ENCODE measurements at places on chromosomes 1 and 21. TPM values are rescaled to one million over a fixed set of nuclear protein-coding genes. Genes with fewer than 3 reads are reported as not detected.

DNA sequence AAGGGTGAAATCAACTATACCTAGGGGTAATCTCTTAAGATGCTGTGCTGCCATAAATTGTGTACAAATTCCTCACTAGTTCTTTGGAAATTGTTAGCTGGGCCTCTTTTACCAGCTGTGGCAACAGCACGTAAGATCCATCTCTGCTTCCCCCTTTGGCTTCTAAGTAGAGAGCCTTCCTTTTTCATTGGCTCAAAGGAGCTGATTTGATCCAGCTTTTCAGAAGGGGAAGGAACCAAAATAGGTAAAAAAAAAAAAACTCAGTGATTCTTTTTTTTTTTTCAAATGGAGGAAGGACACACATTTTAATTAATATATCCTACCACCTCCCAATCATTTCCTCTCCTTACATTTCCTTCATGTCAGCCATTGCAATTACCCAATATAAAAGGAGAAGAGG lies 4.0 kb upstream of the RCAN1 start:
- no peak for DNase-seq
- H3K4me3 ChIP-seq: no peak overlapping the region
- H3K27ac ChIP-seq: no peak overlapping the region
- no peaks in the 10 kb centered on the region for H3K36me3 ChIP-seq
- no peaks in the 10 kb centered on the region for H3K4me1 ChIP-seq

Gene CFH
- total RNA-seq: 31.5 TPM

- H3K36me3 ChIP-seq: no peaks in the 10 kb centered on the region
- no peak overlapping the region for H3K4me3 ChIP-seq
- no peaks in the 10 kb centered on the region for H3K27me3 ChIP-seq
- no peaks in the 10 kb centered on the region for H3K4me1 ChIP-seq
Measured at GRCh38 chr21:43774163-43774562, 1.9 kb downstream of the CSTB start.

GRCh38 chr1:164637461-164638375 lies 78.7 kb downstream of the PBX1 start:
- H3K4me3 ChIP-seq: no peak overlapping the region
- H3K36me3 ChIP-seq: no peaks in the 10 kb centered on the region
- no peak for DNase-seq
- peak overlapping the region; percentile 19 for H3K27ac ChIP-seq
- H3K4me1 ChIP-seq: peaks cover 4% of the 10 kb centered on the region
- no peaks in the 10 kb centered on the region for H3K27me3 ChIP-seq

Gene USF1
- total RNA-seq: 46.3 TPM

- peaks cover 3% of the 10 kb centered on the region for H3K4me1 ChIP-seq
- peak; percentile 41 for DNase-seq
- no peaks in the 10 kb centered on the region for H3K27me3 ChIP-seq
Measured at GRCh38 chr1:81699234-81699633, 101.5 kb upstream of the ADGRL2 start.
